ENCODE measurements at places on chromosomes 3 and 15.

DNA sequence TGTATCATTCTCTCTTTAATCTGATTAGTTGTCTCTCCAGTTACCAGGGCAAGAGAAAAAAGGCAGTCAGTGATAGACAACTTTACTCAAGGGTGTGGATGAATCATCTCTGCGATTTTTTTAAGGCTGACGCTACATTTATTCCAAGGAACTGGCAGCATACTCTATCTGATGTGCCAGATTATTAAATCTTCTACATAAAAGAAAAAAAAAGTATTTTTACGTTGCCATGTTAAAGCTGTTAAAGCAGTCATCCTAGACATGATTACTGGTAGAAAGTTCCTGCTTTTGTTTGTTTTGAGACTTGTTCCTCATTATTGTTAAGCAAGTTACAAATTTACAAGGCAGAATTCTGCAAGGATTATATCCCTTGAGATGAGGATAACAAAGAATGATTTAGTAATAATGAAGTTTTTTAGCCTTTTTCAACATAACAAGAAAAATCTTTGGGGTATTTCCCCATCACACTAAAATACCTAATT is 121.7 kb downstream of the CBLB start:
- peak; percentile 63 for DNase-seq

GRCh38 chr3:123423806-123424205 is 25.1 kb downstream of the ADCY5 start:
- DNase-seq: no peak

DNA sequence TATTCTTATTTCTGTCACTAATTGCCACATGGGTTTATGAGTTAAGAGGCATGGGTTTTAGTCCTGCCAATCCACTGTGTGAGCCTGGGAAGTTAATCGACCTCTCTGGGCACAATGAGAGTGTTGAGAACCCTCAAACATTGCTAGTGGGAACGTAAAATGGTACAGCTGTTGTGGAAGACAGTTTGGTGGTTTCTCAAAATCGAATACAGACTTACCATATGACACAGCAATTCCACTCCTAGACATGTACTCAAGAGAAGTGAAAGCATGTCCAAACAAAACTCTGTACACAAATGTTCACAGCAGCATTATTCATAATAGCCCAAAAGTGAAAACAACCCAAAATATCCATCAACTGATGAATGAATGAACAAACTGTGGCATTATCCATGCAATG is 5.7 kb upstream of the GNB5 start:
- no peak for DNase-seq

DNA sequence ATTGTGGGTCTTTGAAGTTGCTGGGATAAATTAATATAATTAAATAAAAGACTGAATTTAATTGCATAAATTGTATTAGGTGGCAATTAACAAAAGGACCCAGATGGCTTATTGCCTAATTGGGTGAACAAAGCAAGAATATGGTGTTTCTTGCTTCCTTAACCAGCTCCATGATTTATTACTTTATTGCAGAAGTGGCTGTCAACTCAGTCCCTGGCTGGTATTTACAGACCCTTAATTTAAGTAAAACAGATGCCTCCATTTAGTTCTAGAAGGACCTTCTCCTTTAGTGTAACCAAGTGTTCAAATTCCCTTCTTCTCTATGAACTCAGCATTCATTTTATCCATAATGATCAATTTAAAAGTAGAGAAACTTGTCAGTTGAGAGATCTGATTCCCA is 35.1 kb downstream of the DPH3 start:
- DNase-seq: no peak

- DNase-seq: no peak
Observed at GRCh38 chr3:168824107-168824506, 728.4 kb upstream of the GOLIM4 start.

GRCh38 chr15:36951731-36952247 is 148.6 kb downstream of the MEIS2 start:
- DNase-seq: no peak

- no peak for DNase-seq
Observed at GRCh38 chr3:12187448-12188327, 29.0 kb upstream of the TIMP4 start.
